Glutamatergic neuron (in vitro differentiated cells): ENCODE measurements at places on chromosomes 12 and 14. TPM values are rescaled to one million over a fixed set of nuclear protein-coding genes. Genes with fewer than 3 reads are reported as not detected.

SLC4A8 gene
- 80.0 TPM for total RNA-seq

POTEM gene
- total RNA-seq, result not detected

TAS2R7 gene
- total RNA-seq, result 0.39 TPM

HOXC13 gene
- total RNA-seq, result not detected

IFI27 gene
- 3.7 TPM for total RNA-seq

TMPRSS12 gene
- not detected for total RNA-seq

FOXM1 gene
- total RNA-seq, result 12.7 TPM

TCTN2 gene
- 5.7 TPM for total RNA-seq

FIGNL2 gene
- 107 TPM for total RNA-seq

TAS2R10 gene
- 0.69 TPM for total RNA-seq

GRCh38 chr14:76784266-76784874 is 23.1 kb downstream of the VASH1 start:
- peak overlapping the region; percentile 55 for H3K27ac ChIP-seq
- H3K4me1 ChIP-seq, result peaks cover 28% of the 10 kb centered on the region
- H3K36me3 ChIP-seq, result no peaks in the 10 kb centered on the region
- H3K27me3 ChIP-seq, result peaks cover 10% of the 10 kb centered on the region
- H3K4me3 ChIP-seq, result no peak overlapping the region

GRCh38 chr12:93684716-93685115 is 7.5 kb downstream of the CRADD start:
- no peak overlapping the region for H3K4me3 ChIP-seq
- H3K36me3 ChIP-seq, result no peaks in the 10 kb centered on the region
- no peak for DNase-seq
- peaks cover 4% of the 10 kb centered on the region for H3K27me3 ChIP-seq

- DNase-seq, result peak; percentile 39
- no peaks in the 10 kb centered on the region for H3K36me3 ChIP-seq
- H3K4me1 ChIP-seq, result peaks cover 21% of the 10 kb centered on the region
Observed at GRCh38 chr12:25775968-25776367, 182.5 kb upstream of the RASSF8 start.

GRCh38 chr12:49225576-49226166 is 36.8 kb upstream of the TUBA1A start:
- DNase-seq, result no peak
- H3K4me3 ChIP-seq, result no peak overlapping the region
- H3K27me3 ChIP-seq, result peaks cover 2% of the 10 kb centered on the region
- no peak overlapping the region for H3K27ac ChIP-seq
- H3K36me3 ChIP-seq, result no peaks in the 10 kb centered on the region

DNA sequence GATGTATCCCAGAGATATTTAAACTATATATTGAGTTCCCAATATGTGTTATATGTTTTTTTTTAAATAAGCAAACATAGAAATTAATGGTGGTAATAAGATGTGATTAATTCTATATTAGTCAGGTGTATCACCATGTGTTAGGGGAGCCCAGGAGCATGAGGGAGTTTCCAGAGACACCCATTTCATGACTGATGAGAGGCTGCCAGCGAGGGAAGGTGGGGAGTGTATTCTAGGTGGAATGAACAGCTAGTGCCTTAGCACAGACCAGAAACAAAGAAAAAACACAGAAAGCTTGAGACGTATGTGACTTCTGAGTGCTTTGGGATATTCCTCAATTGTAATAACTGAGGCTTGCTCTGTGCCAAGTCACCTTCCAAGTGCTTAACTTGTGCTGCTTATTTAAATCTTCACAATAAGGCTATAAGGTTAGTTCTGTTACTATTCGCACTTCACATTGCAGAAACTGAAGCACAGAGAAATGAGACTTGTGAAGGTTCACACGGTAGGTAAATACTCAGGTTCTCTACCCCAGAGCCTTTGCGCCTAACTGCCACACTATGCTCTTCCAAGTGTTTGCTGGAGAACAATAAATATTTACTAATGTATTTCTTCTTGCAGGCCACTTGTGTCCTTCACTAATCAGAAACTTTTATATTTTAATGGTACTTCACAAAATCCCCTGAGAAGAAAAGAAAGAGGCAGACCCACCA is 17.9 kb upstream of the MGP start:
- H3K27me3 ChIP-seq, result no peaks in the 10 kb centered on the region

- no peak for DNase-seq
- H3K36me3 ChIP-seq, result no peaks in the 10 kb centered on the region
- H3K4me3 ChIP-seq, result no peak overlapping the region
- no peak overlapping the region for H3K27ac ChIP-seq
Observed at GRCh38 chr12:114397978-114398881, 7.7 kb downstream of the TBX5 start.

GRCh38 chr14:62097824-62098223 is 335.6 kb downstream of the SNAPC1 start:
- H3K4me3 ChIP-seq, result no peak overlapping the region
- peaks cover 2% of the 10 kb centered on the region for H3K4me1 ChIP-seq
- peaks cover 1% of the 10 kb centered on the region for H3K27me3 ChIP-seq
- no peak overlapping the region for H3K27ac ChIP-seq

GRCh38 chr14:96876747-96877146 is 79.6 kb downstream of the VRK1 start:
- DNase-seq, result no peak
- H3K4me1 ChIP-seq, result peaks cover 16% of the 10 kb centered on the region
- no peak overlapping the region for H3K27ac ChIP-seq
- H3K4me3 ChIP-seq, result no peak overlapping the region

GRCh38 chr12:79885911-79886490 is 48.9 kb downstream of the PPP1R12A start:
- H3K27me3 ChIP-seq, result no peaks in the 10 kb centered on the region
- H3K4me3 ChIP-seq, result no peak overlapping the region
- DNase-seq, result no peak
- no peak overlapping the region for H3K27ac ChIP-seq
- no peaks in the 10 kb centered on the region for H3K36me3 ChIP-seq
- H3K4me1 ChIP-seq, result peaks cover 2% of the 10 kb centered on the region

GRCh38 chr14:69284170-69284569 is 24.2 kb downstream of the GALNT16 start:
- DNase-seq, result no peak
- peaks cover 7% of the 10 kb centered on the region for H3K27me3 ChIP-seq
- peaks cover 32% of the 10 kb centered on the region for H3K4me1 ChIP-seq
- no peak overlapping the region for H3K4me3 ChIP-seq

GRCh38 chr12:76863837-76864236 is 15.0 kb downstream of the CSRP2 start:
- no peaks in the 10 kb centered on the region for H3K27me3 ChIP-seq
- no peaks in the 10 kb centered on the region for H3K36me3 ChIP-seq
- no peak overlapping the region for H3K4me3 ChIP-seq
- peaks cover 32% of the 10 kb centered on the region for H3K4me1 ChIP-seq
- DNase-seq, result no peak
- H3K27ac ChIP-seq, result no peak overlapping the region

GRCh38 chr12:44627387-44628166 is 248.5 kb downstream of the NELL2 start:
- no peaks in the 10 kb centered on the region for H3K36me3 ChIP-seq
- H3K4me3 ChIP-seq, result no peak overlapping the region
- no peak overlapping the region for H3K27ac ChIP-seq
- H3K27me3 ChIP-seq, result no peaks in the 10 kb centered on the region
- H3K4me1 ChIP-seq, result peaks cover 36% of the 10 kb centered on the region
- DNase-seq, result no peak

DNA sequence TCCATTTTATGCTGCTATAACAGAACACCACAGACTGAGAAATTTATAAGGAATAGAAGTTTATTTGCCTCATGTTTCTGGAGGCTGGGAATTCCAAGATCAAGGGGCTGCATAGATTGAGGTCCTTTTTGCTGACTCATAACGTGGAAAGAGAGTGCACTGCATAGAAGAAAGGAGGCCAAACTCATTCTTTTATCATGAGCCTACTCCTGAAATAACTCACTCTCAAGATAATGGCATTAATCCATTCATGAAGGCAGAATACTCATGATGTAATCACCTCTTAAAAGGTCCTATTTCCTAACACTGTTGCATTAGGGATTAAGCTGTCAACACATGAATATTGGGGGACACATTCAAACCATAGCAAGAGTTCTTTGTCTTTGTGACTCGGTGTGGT is 60.0 kb upstream of the FBXO33 start:
- peak overlapping the region; percentile 70 for H3K27ac ChIP-seq
- peak overlapping the region; percentile 25 for H3K4me3 ChIP-seq
- H3K27me3 ChIP-seq, result peaks cover 7% of the 10 kb centered on the region
- DNase-seq, result no peak
- peaks cover 13% of the 10 kb centered on the region for H3K36me3 ChIP-seq

GRCh38 chr14:91844029-91844428 is 23.3 kb downstream of the TC2N start:
- H3K27me3 ChIP-seq, result peaks cover 3% of the 10 kb centered on the region
- H3K4me3 ChIP-seq, result no peak overlapping the region
- no peak overlapping the region for H3K27ac ChIP-seq
- H3K36me3 ChIP-seq, result no peaks in the 10 kb centered on the region
